ENCODE measurements at places on chromosomes 7 and 10.

GRCh38 chr7:38339953-38340819 is 66.8 kb upstream of the TARP start:
- no peak for DNase-seq

- no peak for DNase-seq
Observed at GRCh38 chr7:107982918-107983389, 20.0 kb downstream of the LAMB1 start.

DNA sequence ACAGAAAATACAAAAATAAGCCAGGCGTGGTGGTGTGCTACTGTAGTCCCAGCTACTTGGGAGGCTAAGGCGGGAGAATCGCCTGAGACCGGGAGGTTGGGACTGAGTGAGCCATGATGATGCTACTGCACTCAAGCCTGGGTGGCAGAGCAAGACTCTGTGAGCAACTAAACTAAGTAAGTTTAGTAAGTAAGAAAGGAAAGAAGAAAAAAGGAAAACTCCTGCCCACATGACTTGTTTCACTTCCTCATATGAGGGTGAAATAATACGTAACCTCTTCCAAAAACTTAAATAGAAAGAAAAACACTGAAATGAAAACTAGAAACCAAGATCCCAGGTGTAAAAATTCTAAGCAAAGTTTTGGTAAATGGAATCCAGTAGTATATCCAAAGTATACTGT is 79.6 kb downstream of the LARP4B start:
- no peak for DNase-seq

DNA sequence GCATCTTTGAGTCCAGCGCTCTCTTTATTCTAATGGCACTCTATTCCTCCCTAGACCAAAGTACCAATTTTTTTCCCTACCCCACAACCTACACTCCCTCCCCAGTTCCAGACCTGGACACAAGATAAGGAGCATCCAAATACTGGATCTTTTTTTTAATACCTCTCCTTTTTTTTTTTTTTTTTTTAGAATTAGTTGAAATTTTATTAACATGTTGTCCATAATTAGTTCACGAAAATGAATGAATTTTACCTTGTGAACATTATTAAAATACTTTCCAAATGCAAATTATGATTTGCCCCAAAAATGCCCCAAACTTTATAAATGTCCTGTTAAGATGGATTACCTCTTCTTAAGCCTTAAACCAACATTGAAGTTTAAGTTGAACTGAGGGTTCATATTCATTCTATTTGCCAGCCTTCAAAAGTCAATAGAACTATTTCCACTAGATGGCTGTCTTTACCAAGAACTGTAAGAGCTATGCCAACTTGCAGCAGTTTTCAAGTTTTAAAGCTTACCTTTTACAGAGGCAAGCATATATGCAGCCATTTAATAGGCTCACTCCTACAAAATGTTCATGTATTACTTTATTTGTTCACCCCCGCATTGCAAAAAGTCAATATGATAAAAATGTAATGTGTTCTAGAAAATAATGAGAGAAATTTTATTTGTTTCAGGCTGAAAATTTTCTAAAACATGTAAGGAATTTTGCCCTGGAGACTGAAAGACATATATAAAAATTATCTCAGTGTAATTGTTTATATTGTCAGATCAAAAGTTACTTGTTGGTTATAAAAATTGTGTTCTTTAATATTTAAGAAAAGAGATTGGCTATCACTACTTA is 39.7 kb upstream of the TNKS2 start:
- DNase-seq: no peak

Data from stimulated activated CD4-positive, alpha-beta T cell treated with anti-CD3 and anti-CD28 coated beads, Interleukin-4, amount 100 ng/mL, for 24 hours (primary cell).